LHCN-M2 (cell line): ENCODE measurements at places on chromosomes 16 and 17. TPM values are rescaled to one million over a fixed set of nuclear protein-coding genes. Genes with fewer than 3 reads are reported as not detected.

The KIF2B gene
- not detected in 2 replicates for total RNA-seq

The ABCA3 gene
- total RNA-seq = 0.29 and 0.32 TPM in 2 replicates

The CEP112 gene
- total RNA-seq = 22.6 and 37.2 TPM in 2 replicates

The ALOX12 gene
- not detected in 2 replicates for total RNA-seq

The CES1 gene
- not detected in 2 replicates for total RNA-seq

The EXOC3L1 gene
- 5.1 and 10.3 TPM in 2 replicates for total RNA-seq

The TMEM100 gene
- total RNA-seq = 8.7 and 12.1 TPM in 2 replicates

The NR1D1 gene
- 1.5 and 3.4 TPM in 2 replicates for total RNA-seq

The SRP68 gene
- 27.3 and 29.3 TPM in 2 replicates for total RNA-seq

The GRB7 gene
- 0.06 TPM in 2 replicates for total RNA-seq

The ALOX15B gene
- total RNA-seq = 0.17 and 0.58 TPM in 2 replicates

The FTSJ3 gene
- 39.1 and 44.3 TPM in 2 replicates for total RNA-seq

The SYNGR3 gene
- 1.1 and 1.6 TPM in 2 replicates for total RNA-seq

DNA sequence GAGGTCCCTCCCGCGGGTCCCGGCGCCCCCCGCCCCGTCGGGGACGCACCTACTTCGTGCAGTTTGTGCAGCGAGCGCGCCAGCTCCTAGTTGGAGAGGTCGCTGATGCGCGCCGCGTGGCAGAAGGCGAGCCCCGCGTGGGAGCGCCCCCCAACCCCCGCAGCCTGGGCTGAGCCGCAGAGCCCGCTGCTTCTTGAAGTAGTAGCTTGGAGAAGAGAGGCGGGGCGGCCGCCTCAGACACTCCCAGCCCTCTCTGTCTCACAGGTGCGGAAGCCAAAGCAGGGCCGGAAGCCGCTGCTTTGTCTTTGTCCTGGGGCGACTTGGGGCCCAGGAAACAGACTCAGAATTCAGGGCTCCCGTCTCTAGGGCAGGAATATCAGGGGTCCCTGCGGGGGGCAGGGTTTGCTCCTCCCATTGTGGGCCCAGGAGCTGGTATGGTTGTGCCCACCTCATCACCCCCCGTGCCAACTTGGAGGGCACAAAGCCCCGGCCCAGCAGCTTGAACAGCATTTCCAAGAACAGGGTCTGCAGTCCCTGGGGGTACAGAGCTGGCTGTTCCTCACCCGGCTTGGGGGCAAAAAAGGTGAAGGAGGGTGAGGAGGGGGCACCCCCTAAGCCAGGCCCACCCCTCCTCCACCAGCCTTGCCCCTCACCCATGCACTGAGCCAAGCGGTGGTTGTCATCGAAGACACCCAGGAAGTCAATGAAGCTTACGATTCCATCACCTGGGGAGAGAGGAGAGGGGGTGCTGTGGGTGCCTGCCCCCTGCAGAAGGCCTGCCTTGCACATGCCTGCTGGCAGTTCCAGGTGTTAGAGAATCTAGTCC, 13.5 kb downstream of the SPATA32 start:
- DNase-seq = no peak

- DNase-seq = no peak
Observed at GRCh38 chr17:45296003-45296832, 20.6 kb downstream of the MAP3K14 start.

DNA sequence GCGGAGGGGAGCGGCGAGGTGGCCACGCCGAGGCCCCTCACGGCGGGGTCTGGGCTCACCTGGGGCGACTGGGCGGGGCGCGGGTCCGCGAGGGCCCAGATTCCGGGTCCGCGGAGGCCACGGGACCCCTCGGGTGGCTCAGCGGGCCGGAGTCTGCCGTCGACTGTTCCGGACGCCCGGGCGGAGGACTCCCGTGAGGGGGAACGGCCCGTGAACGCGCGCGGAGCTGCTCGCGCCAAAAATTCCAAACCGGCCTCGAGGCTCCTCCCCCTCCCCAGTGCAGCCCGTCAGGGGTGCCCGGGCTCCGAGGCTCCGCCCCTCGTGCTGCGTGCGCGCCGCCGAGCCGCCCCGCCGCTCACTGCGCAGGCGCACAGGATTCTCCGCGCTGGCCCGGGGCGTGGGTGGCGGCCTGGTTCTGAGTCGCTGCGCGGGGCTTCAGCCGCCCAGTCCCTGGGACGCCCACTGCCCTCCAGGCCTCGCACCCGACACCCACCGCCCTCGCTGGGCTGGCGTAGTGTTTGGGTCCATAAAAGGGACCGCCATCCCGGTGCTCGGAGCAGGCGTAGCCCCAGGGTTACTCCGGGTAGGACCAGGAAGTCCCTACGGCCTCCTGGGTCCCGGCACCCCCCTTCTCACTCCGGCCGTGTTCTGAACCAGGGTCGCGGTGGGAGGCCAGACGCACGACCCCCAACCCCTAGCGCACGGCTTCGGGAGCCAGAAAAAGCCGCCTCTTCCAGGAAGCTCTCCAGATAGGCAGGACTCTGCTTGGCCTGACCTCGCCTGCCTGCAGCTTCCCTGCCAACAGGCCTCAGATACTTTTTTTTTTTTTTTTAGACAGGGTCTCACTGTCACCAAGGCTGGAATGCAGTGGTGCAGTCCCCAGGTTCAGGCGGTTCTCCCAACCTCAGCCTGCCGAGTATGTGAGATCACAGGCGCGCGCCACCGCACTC, at the start of gene PKMYT1:
Gene PKMYT1, minus strand, starts transcription at position 220 of the 950 bp plus-strand sequence. CDS start 789 bp downstream, outside the sequence.
- peak; percentile 82 for DNase-seq

DNA sequence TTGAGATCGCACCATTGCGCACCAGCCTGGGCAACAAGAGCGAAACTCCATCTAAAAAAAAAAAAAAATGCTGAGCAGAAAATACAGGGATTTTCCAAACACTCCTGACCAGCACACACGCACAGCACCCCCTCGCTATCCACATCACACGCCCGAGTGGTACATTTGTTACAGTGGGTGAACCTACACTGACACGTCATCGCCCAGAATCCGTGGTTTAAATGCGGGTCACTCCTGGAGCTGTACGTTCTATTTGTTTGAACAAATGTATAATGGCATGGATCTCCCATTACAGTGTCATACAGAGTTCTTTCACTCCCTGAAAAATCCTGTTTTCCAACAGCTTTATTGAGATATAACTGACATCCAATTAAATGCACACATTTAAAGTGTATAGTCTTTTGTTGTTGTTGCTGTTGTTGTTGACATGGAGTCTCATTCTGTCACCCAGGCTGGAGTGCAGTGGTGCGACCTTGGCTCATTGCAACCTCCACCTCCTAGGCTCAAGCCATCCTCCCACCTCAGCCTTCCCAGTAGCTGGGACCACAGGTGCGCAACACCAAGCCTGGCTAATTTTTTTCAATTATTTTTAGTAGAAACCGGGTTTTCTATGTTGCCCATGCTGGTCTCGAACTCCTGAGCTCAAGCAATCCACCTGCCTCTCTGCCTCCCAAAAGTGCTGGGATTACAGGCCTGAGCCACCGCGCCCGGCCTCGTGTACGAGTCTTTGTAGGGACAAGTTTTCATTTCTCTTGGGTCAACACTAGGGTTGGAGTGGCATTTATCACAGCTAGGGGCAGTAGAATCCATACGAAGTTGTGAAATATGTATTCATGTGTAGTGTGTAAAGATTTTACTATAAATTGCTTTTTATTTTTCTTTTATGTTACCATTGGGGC, 4.4 kb upstream of the CARHSP1 start:
- DNase-seq = no peak

GRCh38 chr17:27533874-27534815, 77.9 kb downstream of the KSR1 start:
- DNase-seq = peak; percentile 72

GRCh38 chr16:22007509-22008214, at the start of gene MOSMO:
Gene MOSMO, plus strand, starts transcription at chr16:22008111. Its CDS starts 191 bp downstream, at chr16:22008302.
- DNase-seq = peak; percentile 62

DNA sequence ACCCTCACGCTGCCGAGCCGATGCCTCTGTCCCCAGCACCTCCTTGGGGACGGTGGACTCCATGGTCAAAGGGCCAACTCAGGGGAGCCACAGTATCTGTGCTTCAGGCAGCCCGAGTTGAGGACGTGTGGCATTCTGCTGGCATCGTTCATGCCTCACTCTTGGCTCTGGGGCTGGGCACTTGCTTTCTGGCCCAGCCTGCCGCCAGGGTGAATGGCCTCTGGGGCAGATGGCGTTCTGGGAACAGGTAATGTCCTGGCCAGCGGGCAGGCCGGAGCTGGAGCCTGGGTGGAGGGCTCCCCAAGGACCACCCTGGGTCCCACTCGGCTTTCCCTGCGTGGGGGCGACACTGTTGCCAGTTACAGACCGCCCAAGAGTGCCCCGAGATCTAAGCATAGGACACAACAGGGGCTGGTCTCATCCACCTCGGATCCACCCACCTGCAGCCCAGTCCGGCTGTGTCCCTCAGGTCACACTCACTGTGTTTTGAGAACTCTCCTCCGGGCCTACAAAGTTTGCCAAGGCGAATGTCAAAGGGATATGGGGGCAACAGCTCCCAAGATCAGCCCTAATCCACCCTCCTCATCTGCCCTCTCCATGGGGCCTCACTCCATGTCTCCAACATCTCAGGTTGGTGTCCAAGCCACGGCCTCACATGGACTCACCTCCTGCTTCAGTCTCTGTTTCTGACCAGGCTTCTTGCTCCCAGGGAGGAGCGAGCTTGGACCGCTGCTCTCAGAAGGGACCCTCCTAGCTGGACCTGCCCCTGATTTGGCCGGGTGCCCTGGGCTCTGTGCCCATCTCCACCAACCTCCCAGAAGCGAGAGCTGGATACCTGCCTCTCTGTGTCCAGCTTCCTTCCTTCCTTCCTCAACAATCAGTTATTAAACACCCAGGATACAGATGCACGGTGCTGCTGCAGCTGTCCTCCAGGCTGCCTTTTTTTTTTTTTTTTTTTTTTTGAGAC, 60.8 kb downstream of the TMEM235 start:
- DNase-seq = no peak

GRCh38 chr16:4805231-4805630, 2.8 kb upstream of the ROGDI start:
- DNase-seq = no peak

- DNase-seq = no peak
Observed at GRCh38 chr17:80664217-80664790, 119.7 kb downstream of the RPTOR start.

- peak; percentile 42 for DNase-seq
Observed at GRCh38 chr17:70820276-70820675, 650.9 kb downstream of the KCNJ2 start.

DNA sequence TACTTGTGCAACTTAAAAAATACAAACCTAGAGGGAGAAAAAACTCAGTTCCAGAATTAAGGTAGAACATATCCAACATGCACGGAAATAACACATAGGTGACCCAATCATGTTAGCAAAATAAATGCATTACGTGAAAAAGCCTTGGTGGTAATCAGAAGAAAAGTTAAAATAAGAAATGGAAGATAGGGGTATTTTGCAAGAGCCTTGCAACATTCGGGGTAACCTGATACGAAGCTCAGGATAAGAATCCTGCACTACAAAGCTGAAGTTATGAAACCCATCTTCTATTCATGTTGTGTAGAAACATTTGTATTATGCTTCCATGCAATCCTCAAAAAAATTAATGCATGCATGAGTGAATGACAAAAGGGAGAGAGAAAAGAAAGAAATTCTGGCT, 33.1 kb downstream of the CHCT1 start:
- DNase-seq = no peak

DNA sequence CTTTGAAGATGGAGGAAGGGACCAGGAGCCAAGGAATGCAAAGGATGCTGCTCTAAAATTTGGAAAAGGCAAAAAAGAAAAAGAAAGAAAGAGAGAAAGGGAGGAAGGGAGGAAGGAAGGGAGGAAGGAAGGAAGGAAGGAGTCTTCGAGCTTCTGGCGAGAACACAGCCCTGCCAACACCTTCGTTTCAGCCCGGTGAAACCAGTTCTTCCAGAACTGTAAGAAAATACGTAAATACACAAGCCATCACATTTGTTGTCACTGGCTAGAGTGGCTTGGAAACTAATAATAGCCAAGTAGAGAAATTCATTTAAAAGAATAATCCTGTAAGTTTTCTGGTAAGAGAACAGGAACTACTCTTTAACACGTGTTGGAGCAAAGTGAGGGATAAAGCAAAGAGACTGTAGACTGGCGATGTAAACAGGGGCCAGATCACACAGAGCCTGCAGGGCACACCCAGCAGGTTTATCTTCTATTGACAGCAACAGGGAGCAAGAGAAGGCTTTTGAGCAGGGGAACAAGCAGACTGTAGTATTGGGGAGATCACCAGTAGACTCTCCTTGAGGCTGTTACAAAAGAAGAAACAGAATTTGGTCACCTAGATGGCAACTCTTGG, 188.7 kb upstream of the MPHOSPH6 start:
- DNase-seq = no peak

DNA sequence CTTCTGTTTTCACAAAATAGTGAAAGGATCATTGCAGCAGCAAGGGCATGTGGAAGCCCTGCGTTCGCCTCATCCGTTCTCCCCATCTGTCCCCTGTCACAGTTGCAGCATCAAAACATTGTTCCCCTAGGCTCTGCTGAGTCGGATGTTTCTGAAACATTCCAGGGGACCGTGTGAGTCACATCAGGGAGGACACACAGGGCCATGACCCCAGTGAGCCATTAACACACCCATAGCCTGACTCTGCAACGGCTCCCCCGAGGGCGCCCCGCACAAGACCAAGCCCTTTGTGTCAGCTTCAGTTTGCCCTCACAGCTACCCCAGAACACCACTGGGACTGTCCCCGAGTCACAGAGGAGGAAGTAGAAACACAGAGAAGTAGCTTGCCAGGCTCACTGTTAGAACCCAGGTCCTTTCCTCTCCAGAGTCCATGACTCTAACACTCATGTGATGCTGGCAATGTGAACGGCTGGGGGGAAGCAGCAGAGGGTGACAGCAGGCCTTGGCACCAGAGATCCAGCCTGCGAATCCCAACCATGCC, 63.3 kb upstream of the HSBP1 start:
- DNase-seq = peak; percentile 72

- peak; percentile 32 for DNase-seq
Observed at GRCh38 chr17:65662196-65662595, 100.7 kb upstream of the AXIN2 start.

DNA sequence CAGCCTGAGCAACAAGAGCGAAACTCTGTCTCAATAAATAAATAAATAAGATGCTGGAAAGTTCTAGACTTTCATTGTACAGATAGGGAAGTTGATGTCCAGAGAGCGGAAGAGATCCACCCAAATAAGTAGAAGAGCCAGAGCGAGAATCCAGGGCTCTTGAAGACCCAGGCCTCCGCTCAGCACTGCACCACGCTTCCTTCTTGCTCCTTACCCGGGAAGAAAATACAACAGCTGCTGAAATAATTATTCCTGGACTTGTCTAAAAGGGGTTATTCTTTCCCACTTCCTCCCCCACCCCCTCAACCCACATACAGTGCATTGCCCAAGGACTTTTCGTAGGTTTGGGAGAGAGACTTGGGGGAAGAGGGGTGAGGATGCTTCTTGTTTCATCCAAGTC, 26.7 kb downstream of the CDK5RAP3 start:
- DNase-seq = peak; percentile 38

GRCh38 chr17:33390479-33391176, 97.5 kb upstream of the ASIC2 start:
- peak; percentile 31 for DNase-seq
